ENCODE measurements at places on chromosomes 2 and 18. TPM values are rescaled to one million over a fixed set of nuclear protein-coding genes. Genes with fewer than 3 reads are reported as not detected.

The LYPD1 gene
- not detected for total RNA-seq

The FAM98A gene
- 104 TPM for total RNA-seq

The FTCDNL1 gene
- total RNA-seq = 5.7 TPM

The CD207 gene
- 0.28 TPM for total RNA-seq

The IL1RL1 gene
- 3.4 TPM for total RNA-seq
